ENCODE measurements at places on chromosomes 3 and 15.

DNA sequence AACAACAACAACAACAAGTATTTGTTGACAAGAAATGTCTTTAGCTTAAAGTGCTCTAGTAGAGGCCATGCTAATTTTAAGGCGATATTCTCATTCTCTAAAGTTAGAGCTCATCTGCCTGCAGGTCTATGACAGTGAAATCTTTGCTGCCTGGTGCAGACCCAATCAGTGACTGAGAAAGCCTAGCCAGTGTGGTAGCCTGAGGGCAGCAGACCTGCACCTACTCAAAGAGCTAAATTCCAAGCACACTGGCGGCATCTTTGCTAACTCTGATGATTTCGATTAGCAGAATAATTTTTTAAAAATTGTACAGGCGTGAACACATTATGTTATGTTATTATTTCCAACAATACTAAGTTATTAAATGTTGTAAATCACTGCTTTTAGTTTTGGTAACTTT is 228.8 kb upstream of the RGMA start:
- DNase-seq: no peak

GRCh38 chr3:195007151-195007550 is 263.8 kb downstream of the XXYLT1 start:
- DNase-seq: no peak

DNA sequence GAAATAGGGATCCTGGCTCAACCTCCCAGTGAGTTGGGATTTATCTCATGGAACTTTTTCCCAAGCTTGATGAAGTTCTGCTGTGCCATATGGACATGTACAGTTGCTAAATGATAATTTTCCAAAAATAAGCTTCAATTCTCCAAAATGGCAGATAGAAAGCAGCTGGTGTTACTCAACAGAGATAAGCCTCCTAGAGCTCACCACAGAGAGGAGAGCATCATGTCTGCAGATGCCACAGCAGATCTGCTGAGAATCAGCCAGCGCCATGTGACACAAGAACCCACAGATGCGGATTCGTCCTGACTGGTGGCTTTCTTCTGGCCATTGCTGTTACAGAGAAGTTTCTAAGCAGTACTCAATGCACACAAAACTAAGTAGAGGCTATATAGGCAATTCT is 50.6 kb downstream of the AGTR1 start:
- DNase-seq: no peak

DNA sequence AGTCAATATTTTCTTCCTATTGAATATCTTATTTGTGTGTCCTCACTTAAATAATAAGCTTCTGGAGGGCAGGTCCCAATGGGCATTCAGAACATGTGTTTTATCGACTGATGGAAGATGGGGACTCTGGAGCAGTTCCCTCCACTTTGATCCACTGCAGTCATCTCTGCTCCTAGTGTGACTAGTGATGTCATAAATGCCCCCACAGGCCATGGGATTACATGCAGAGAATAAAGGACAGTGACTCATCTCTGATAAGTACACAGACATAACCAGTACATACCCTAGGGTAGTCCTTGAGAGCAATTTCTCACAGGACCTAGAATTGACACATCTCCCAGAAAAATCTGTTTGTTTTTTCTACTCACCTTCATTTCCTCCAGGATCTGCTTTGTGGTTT is 49.4 kb upstream of the FMN1 start:
- no peak for DNase-seq

GRCh38 chr3:85652360-85652759 is 693.6 kb downstream of the CADM2 start:
- no peak for DNase-seq

- DNase-seq: no peak
These were observed 252.7 kb upstream of the ZPLD1 start for GRCh38 chr3:102182162-102182561.

DNA sequence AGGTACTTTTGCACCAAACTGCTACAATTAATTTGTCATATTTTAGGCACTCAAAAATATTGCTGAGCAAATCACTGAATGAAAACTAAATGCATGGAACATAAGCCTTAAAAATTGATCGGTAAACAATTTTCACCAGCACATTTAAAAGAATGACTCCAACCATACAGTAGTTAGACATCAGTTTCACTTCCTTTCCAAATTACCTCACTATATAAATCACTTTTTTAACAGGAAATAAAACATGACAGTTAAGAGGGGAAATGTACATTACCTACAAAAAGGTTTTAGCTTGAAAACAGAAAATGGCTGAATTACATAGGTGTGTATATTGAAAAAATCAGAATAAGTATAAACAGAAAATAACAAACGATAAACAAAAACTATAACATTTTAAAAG is 108.4 kb downstream of the SERPINI1 start:
- DNase-seq: no peak

DNA sequence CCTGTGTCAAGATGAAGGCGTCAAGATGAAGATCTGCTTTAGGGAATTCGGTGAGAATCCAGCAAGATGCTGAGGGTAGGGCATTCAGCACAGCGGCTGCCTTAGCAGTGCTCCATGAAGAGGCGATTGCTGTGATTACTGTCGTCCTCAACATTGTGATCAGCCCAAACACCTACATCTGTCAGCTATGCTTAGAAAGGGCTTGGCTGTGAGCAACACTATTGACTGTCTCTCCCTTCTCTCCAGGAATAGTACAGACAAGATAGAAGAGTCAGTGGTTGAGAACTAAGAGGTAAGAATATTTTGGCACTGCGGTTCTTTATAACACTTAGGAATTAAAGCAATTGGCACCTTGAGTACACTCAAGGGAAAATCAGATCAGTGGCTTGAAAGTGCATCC is 91.3 kb downstream of the THBS1 start:
- DNase-seq: no peak

- no peak for DNase-seq
These were observed 20.0 kb downstream of the GRIP2 start for GRCh38 chr3:14520149-14520548.

DNA sequence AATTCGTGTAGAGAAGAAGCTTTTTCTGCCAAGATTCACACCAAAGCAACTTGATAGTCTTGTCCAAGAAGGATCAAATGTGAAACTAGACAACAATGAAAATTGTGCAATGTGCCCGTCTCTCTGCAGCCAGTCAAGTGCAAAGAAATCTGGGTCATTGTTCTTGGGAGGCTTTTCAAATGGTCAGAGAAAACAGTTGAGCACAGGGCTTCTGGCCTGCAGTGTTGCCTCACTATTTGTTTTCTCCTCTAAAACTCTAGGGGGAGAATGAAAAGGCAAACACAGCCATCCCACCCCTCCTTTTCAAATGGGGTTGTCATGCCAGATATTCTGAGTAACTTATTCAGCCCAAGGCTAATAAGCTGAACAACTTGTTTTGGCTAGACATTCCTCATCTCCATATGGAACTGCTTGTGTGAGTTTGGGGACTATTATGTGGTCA is 417.6 kb upstream of the CDIN1 start:
- DNase-seq: no peak

GRCh38 chr3:14991151-14991742 is 43.9 kb downstream of the NR2C2 start:
- DNase-seq: no peak

GRCh38 chr3:148379763-148380382 is 317.8 kb upstream of the AGTR1 start:
- DNase-seq: no peak

DNA sequence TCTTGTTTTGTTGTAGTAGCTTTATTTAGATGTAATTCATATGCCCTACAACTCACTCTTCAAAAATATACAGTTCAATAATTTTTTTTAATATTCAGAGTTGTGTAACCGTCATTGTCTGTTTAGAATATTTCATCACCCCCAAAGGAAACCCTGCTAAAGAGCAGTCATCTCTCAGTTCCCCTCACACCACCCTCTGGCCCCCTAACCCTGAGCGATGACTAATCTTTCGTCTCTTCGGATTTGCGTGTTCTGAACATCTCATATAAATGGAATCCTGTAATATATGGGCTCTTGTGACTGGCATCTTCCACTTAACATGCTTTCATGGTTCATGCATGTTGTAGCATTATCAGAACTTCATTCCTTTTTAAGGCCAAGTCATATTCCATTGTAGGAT is 183.8 kb downstream of the ATG7 start:
- no peak for DNase-seq

GRCh38 chr3:39383881-39384664 is 903 bp downstream of the SLC25A38 start:
- peak; percentile 92 for DNase-seq

- no peak for DNase-seq
These were observed 53.1 kb downstream of the BOC start for GRCh38 chr3:113264283-113265131.

DNA sequence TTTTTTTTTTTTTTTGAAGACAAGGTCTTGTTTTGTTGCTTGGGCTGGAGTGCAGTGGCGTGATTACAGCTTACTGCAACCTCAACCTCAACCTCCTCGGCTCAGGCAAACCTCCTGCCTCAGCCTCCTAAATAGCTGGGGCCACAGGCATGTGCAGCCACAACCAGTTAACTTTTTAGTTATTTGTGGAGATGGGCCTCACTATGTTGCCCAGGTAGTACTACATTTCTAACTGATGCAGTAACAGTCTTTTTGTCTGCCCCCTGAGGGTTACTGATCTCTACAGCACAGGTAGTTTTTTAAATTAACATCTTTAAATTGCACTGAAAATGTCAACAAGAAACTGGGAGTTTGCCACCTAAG is 3.4 kb upstream of the LMLN start:
- no peak for DNase-seq

- no peak for DNase-seq
These were observed 84.9 kb downstream of the ARNT2 start for GRCh38 chr15:80489030-80489594.

Measured in stimulated activated CD4-positive, alpha-beta T cell treated with anti-CD3 and anti-CD28 coated beads, Interleukin-4, amount 100 ng/mL, for 4 hours (primary cell).